ENCODE measurements at places on chromosomes 12 and 14.

DNA sequence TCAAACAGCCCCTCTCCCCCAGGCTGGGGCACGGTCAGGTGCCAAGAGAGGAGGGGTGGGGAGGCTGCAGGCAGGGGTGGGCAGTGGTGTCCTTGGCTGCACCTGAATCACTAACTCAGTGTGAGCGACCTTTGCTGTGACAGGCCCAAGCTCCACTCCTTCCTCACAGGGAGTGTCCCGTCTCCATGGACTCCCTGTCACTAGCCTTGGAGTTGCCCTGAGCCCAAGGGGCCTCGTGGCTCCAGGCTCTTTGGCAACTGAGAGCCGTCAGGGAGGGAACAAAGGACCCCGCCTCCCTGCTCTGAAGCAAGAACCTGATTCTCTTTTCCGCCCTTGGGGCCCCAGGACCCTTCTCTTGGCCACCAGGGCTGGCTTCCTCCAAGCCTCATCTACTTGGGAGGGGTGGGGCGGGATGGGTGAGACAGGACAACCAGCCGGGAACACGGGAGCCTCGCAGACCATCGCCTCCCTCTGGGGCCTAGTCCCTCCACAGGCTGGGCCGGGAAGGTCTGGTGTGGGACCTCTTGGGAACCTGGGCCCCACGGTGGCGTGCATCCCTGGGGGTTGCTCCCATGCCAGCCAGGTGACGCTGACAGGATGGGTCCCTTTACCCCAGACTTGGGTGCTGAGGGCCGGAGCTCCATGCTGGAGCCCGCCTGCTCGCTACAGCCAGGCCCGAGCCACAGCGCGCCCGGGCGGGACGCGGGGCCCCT, 935 bp upstream of the ADSS1 start:
- DNase-seq: no peak

DNA sequence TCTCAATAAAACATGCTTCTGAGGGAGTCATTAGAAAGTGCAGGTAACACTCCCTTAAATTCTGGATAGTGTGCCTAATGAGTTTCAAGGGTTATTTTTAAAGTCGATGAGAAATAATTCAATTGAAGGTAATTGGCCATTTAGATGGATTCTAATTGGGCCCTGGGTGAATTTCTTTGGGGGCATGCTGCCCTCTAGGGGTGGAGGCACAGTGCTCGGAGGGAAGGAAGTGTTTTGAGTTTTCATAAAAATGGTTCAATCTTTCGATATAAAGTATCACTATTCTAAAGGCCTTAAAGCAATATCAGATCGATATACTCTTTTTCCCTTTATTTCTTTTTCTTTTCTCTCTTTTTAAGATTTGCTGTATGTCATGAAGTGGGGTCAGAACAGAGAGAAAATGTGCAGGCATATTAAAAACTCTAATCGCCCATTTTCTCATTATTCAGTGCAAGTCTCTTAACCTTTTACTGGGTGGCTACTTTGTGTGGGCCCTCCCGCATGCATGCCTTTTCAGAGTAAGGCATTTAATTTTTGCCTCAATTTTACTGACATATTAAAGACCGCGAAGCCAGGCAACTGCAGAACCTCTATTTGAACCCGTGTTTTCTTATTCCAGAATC, 25.5 kb downstream of the NKX2-8 start:
- DNase-seq: no peak

DNA sequence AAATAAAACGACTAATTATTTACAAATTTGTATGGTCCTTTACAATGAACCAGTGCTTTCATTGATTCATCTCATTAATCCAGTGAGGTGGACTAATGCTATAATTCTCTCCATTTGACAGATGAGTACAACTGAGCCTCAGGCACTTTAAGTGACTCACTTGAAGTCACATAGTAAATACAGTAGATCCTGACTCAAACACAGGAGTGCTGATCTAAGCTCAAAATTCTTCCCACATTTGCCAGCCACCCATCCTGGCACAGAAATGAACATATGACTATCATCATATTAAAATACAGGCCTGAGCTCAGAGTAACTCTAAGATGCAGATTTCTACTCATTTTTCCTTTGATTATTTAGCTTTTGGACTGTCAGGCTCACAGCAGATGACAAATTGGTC, 30.6 kb downstream of the SLC16A7 start:
- no peak for DNase-seq

DNA sequence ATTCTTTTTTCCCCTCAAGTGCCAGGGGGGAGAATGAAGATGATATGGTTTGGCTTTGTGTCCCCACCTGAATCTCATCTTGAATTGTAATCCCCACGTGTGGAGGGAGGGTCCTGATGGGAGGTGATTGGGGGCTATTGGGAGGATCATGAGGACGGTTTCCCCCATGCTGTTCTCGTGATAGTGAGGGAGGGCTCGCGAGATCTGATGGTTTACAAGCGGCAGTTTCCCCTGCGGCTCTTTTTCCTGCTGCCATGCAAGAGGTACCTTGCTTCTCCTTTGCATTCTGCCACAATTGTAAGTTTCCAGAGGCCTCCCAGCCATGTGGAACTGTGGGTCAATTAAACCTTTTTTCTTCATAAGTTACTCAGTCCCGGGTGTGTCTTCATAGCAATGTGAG, 173.7 kb downstream of the CAND1 start:
- no peak for DNase-seq

GRCh38 chr14:104090071-104090748, 4.7 kb downstream of the ASPG start:
- no peak for DNase-seq

All from CD4-positive, alpha-beta memory T cell (primary cell).